ENCODE measurements at places on chromosomes 1 and 21. TPM values are rescaled to one million over a fixed set of nuclear protein-coding genes. Genes with fewer than 3 reads are reported as not detected.

GRCh38 chr1:182192966-182193365, 131.5 kb upstream of the ZNF648 start:
- no peak for DNase-seq

DNA sequence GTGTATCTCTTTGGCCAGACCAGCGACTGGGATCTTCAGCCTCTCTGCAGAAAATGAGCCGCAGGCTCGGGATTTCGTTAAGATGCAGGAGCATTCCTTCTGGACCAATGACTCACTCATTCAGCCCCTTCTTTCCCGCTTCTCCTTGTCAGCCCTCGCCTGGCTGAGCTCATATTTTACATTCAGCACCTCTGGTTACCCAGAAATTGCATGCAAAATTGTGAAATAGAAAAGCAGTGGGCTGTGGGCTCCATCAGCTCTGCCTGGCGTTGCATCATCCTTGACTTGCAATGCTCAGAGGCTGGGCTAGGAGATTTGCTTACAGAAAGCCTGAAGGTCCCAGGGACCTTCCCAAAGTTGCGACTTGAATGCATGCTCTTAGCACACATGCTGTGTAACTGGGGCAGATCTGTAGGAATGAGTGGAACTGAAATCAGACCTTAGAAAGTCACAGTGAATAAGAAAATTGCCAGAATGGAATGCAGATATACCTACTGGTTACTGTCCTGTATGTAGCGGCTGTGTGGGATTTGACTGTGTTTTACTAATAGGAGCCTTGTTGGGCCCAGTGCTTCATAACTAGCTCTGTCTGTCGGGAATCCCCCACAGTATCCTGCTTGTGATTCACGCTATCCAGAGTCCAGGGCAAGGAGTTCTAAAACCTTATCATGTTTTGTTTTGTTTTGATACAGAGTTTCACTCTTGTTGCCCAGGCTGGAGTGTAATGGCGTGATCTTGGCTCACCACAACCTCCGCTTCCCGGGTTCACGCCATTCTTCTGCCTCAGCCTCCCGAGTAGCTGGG, 444.8 kb downstream of the KIF26B start:
- no peak for DNase-seq

C1orf167 gene
- total RNA-seq: 0.22 TPM

DNA sequence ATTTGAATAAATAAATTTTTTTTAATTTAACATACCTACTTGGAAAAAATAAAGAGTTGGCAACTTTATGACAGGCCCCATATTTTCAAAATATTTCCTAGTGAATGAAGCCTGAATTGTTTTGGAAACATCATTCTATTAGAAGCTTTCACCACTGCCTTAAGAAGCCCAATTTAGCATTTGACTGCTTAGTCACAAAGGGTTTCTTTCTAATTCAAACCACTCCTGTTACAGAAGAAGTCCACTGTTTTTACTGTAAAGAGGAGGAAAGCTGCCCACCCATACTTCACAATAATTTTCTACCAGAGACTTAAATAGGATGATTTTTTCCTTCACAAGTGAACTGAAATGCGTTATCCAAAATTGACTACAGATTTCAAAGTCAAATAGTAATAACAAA, 534.6 kb upstream of the PTBP2 start:
- DNase-seq: no peak

DNA sequence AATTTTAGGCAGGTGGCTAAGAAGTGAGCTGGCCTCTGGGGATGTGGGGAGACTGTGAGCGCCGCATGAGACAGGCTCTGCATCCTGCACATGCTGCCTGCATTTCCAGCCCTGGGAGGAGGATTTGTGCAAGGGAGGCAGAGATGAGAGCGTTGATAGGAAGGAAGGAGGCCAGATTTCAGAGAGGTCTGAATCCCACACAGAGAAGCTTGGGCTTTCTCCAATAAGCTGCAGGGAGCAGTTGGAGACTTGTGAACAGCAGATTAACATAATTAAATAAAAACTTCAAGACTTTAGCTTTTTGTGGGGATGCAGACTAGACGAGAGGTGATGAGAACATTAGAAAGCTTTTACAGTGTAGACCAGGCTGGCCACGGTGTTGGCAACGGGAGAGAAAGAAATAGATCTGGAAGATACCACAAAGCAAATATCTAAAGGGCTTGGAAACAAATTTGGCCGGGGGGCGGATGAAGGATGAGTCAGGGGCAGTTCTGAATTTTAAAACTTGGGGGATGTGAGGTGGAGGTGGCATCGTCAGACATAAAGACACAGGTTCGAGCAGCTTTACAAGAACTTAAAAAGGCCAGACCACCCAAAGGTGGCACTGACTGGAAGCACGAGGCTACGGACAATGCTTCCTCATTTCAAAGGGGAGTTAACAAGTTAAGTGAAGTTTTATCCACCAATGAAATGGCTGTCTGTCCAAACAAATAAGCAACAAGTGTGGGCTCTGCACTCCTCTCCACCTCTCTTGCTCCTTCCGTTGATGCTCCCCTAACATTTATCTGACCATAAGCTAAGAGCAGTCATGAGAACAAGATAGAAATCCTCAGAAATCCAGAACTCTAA, 57.0 kb downstream of the HIVEP3 start:
- no peak for DNase-seq

GRCh38 chr1:97365026-97365425, 555.8 kb downstream of the DPYD start:
- no peak for DNase-seq

GRCh38 chr1:206856674-206857464, 8.6 kb upstream of the IL20 start:
- DNase-seq: no peak

GRCh38 chr21:31283025-31283424, 61.0 kb downstream of the TIAM1 start:
- no peak for DNase-seq

NBPF19 gene
- total RNA-seq: 15.4 TPM

- DNase-seq: no peak
Observed at GRCh38 chr1:235809688-235810397, 56.9 kb downstream of the LYST start.

GRCh38 chr1:6157528-6158174, 22.5 kb downstream of the CHD5 start:
- DNase-seq: no peak

PROK1 gene
- 0.12 TPM for total RNA-seq

DNA sequence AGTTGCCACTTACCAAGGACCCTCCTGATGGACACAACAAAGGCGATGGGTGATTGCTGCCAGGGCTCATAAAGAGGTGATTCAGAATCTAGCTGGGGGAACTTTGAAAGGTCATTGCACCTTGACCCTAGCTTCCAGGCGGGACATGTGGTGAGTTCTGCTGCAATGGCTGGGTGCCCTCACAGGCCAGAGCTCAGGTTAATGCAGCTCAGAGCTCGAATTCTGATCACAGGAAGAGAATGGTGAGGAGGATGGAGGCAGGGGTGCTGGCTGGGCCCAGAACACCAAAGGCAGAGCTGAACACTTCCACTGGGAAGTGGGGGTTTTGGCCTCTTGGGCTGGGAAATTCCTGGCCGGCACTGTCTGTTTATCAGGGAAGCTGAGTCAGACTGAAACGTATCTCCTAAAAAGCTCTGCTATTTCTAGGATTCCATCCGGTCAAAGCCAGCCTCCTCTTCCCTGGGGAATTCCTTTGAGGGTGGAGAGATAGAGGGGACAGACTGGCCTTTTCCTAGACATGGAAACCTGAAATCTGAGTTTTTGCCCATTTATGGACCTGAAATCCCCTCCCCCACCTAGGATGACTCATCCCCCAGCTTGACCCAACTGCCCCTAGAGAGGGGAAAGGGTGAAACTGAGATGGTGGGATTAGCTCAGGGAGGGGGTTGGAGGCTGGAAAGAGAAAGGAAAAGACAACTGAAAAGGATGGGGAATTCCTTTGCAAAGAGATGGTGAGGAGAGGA, 27.2 kb downstream of the NUAK2 start:
- peak; percentile 83 for DNase-seq

CHIT1 gene
- total RNA-seq: 0.03 TPM

TOR3A gene
- total RNA-seq: 18.2 TPM

TMPRSS2 gene
- total RNA-seq: 0.99 TPM

GRCh38 chr1:110262846-110263631, 52.9 kb downstream of the KCNC4 start:
- DNase-seq: no peak

GRCh38 chr21:27614231-27614630, 647.3 kb upstream of the ADAMTS5 start:
- no peak for DNase-seq

GRCh38 chr1:61116421-61116820, 34.1 kb downstream of the NFIA start:
- no peak for DNase-seq

DNA sequence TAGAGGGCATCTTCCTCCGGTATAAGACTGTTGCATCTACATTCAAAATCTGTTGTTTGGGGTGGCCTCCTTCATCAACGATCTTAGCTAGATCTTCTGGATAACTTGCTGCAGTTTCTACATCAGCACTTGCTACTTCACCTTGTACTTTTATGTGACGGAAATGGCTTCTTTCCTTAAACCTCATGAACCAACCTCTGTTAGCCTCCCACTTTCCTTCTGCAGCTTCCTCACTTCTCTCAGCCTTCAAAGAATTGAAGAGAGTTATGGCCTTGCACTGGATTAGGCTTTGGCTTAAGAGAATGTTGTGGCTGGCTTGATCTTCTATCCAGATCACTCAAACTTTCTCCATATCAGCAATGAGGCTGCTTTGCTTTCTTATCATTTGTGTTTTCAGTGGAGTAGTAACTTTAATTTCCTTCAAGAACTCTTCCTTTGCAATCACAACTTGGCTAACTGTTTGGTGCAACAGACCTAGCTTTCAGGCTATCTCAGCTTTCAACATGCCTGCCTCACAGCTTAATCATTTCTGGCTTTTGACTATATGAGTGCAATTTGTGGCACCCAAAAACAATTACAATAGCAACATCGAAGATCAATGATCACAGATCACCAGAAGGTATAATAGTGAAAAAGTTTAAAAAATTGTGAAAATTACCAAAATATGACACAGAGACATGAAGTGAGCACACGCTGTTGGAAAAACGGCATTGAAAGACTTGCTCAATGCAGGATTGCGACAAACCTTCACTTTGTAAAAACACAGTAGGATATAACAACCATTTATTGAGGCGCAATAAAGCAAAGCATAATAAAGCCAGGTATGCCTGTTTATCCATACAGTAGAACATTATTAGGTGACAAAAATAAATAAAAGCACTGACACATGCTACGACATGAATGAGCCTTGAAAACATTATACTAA, 56.7 kb upstream of the GFI1 start:
- DNase-seq: no peak

- DNase-seq: no peak
Observed at GRCh38 chr1:40439247-40439646, 11.0 kb upstream of the ZFP69B start.

RPS6KC1 gene
- total RNA-seq: 21.5 TPM

DNA sequence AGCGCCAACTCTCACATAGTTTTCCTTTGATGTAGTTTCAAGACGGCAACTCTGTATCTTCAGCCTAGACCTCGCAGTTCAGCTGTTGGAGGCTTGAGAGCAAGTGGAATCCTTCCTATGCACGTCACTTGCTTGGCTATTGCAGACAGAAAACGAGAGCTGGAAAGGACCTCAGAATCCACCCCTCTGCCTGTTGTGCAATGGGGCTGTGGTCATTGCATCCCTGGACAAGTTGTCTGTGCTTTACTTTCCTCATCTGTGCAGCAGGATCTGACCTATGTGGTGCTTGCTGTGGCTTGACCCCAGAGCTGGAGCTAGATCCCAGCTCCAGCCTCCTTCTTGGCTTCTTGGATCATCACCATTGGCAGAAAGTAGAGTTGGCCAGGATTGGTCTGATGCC, 50.0 kb upstream of the IGSF21 start:
- no peak for DNase-seq

- DNase-seq: no peak
Observed at GRCh38 chr1:6509220-6509918, 17.9 kb upstream of the PLEKHG5 start.

GRCh38 chr1:117664314-117664713, 58.5 kb downstream of the TENT5C start:
- DNase-seq: no peak

USF1 gene
- total RNA-seq: 103 TPM

ATP1B1 gene
- total RNA-seq: 32.6 TPM

HPCAL4 gene
- total RNA-seq: 0.13 TPM

UBE2U gene
- not detected for total RNA-seq

- no peak for DNase-seq
Observed at GRCh38 chr1:218785928-218786327, 387.8 kb upstream of the LYPLAL1 start.

IBA57 gene
- total RNA-seq: 6.7 TPM
